ENCODE measurements at places on chromosomes 1 and 21.

- no peak for DNase-seq
These were observed 25.7 kb downstream of the SDC3 start for GRCh38 chr1:30882678-30883388.

DNA sequence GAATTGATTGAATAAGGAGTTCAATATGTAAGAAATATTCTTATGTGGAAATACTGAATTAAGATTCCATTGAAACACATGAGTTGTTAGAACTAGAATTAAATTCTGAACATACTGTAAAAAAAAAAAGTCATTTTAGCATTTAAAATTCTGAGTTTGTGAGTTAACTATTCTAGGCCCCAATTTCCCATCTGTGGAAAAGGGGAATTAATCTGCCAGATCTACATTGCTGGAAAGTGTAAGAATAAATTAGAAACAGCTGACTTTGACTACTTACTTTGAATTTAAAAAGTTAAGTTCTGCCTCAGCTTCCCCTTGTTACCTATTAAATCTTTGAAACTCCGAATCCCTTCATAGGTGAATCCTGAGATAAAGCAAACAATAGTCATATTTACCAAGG, 103.0 kb downstream of the SNX7 start:
- no peak for DNase-seq

DNA sequence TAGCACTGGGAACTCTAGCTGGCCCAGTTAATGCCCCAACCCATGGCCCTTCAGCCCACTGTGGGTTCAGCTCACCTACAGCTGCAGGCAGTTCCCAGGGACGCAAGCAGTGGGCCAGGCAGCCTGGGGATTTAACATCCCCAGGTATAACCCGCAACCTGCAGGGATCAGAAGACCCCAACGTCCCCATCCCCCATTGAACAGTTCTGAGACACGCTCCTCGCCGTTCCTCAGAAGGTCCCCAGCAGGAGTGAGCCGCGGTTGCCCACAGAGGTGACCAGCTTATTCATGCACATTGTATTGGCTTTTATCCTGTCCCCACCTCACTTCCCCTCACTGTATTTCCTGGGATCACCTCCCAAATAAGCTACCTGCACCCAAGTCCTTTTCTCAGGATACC, 5.0 kb upstream of the MATN1 start:
- DNase-seq: no peak

DNA sequence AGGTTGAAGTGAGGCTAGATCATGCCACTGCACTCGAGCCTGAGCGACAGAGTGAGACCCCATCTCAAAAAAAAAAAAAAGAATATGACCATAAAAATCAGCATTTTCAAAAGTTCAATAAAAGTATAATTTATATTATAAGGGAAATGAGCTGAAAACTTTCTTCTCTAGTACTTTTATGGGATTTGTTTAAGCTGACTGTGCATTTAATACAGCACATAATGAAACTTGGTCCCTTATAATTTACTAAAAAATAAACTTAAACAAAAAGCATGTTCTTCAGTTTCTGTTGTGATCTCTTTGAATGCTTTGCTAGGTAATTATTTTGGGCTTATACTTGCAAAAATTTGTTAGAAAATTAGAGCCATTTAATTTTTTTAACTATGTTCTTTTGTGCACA, 77.8 kb downstream of the NCAM2 start:
- no peak for DNase-seq

GRCh38 chr1:171296897-171297296, 17.1 kb upstream of the FMO4 start:
- no peak for DNase-seq

DNA sequence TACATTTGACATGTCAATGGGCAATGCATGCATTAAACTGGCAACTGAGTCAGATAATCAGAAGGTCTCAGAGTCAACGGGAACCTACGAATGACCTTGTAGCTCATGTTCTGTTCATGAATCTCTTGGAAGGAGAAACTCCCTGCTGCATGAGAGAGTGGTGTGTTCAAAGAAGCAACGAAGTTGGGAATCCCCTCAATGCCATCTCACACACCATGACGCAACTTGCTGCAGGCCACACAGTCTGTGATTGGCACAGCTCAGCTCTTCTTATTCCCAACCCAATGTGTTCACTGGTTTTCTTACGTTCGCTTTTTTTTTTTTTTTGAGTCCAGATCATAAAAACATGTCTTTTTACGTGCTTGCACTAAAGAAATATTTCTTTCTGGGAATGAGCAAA, 53.5 kb upstream of the PRDM2 start:
- DNase-seq: no peak

DNA sequence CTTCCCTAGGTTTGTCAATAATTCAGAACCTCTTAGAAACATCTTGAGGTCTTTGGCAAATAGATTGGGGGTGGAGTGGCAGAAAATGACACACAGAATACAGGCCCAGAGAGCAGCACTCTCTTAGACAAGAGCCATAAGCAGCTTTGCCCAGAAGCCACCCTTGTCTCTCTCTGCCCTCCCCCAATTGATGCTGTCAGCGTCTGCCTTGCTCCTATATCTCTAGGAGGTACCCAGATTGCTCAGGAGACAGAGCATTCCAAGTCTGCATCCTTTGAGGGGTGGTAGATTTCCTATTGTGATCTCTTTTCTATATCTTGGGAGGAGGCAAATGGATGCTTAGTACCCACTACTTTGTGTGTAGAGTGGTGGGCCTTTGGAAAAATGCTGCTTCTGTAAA, 1.8 kb downstream of the RGL1 start:
- no peak for DNase-seq

- DNase-seq: no peak
These were observed 133.2 kb upstream of the COL6A1 start for GRCh38 chr21:45848331-45848730.

DNA sequence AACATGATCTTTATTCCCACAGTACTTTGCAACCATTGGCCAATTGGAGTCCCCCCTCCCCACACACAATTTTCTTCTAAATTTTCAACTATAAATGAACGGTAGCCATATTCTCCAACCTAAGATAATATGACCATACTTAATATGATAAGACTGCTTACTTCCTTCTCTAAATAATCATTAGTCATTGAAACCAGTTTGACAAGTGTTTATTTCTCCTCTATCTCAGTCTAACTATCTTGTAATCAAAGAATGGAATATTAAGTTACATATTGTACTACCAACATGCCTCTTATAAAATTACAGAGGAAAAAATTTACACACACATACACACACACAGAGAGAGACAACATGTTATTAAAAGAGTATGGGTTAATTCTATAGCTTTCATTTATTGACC, 567.4 kb upstream of the TMPRSS15 start:
- DNase-seq: no peak

- no peak for DNase-seq
These were observed 661.5 kb upstream of the ZP4 start for GRCh38 chr1:238552271-238552670.

DNA sequence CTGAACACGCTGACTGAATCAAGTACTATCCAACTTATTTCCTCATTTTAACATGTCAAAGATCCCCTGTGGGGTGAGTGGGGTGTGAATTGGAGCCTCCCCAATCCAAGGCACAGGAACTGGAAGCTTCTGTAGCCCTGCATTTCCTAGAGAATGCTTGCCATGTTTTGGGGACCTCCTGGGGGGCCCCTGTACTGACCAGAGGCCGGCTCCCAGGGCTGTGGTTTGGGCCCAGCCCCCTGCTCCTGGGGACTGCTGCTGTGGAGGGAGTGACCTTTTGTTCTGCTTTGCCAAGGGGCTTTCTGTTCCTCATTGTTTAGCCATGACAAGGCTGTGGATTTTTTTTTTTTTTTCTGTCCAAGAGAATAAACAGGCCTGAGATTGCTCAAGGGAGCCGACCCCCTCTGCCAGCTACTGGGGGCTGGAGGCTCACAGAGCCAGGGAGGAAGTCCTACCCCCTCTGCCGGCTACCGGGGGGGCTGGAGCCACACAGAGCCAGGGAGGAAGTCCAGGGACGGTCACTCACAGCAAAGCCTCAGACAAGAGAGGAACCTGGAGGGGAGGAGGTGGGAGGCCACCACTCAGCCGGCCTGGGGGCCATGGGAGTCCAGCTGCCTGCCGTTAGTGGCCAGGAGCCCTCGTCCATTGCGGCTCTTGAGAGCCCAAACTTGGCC, 17.4 kb downstream of the TNFRSF1B start:
- DNase-seq: no peak

DNA sequence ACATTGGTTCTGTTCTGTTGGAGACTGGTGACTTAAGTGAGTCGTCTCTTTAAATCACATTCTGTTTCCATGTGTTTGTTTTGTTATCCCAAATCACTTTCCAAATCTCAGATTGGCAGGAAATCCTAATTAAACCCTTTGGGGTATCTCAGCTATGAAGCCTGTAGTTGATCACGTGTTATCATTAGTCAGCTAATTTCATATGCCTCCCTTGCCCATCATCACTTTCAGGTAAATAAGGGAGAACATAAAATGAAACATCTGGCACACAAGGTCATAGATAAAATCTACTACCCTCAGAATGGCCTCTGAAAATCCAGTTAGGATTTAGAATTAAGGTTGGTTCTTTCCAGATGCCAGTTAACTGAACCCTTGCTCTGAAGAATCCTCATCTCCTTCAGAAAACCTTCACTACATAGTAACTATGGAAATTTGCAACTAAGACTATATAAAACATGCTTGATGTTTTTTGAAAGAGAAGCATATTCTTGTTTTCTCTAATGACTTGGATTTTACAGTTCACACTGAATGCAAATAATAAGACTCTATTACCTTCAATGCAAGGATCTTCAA, 401.5 kb downstream of the DSCAM start:
- DNase-seq: no peak

GRCh38 chr1:24562625-24563024, 6.7 kb downstream of the NCMAP start:
- no peak for DNase-seq

DNA sequence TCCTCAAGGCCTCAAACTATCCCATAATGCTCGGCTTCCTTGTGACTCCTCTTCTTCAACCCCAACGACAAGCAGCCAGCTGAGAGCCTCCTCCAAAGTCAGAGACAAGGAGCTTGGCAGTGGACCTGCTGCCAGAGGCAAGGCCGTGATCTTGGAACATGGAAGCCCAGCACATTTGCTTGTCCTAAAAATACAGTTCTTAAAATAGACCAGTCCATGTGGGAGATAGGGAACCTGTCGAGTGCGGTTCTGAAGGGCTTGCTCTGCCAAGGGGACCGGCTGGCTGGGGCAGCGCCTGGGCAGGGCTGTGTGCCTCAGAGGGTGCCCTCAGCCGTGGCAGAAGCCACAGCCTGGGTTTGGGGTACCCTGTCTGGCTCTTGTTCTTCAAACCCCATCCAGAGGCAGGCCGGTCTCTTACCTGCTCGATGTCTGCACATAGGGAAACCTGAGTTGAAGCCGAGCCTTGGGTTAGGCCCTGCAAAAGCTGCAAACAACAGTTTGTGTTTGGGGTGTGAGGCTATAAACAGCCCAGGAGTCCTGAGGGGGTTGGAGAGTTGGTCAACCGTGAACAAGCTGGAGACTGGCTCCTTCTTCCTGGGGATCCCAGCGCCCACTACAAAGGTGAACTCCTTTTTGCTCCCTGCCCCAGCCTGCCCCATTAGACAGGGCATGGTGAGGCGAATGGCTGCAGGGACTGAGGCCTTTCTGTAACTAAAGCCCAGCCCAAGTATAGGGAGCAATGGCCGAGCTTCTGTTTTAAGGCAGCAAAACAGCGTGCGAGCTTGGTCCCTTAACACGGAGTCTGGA, 228.8 kb downstream of the CAMTA1 start:
- DNase-seq: no peak

- DNase-seq: no peak
These were observed 172.6 kb upstream of the HMCN1 start for GRCh38 chr1:185561629-185562028.

DNA sequence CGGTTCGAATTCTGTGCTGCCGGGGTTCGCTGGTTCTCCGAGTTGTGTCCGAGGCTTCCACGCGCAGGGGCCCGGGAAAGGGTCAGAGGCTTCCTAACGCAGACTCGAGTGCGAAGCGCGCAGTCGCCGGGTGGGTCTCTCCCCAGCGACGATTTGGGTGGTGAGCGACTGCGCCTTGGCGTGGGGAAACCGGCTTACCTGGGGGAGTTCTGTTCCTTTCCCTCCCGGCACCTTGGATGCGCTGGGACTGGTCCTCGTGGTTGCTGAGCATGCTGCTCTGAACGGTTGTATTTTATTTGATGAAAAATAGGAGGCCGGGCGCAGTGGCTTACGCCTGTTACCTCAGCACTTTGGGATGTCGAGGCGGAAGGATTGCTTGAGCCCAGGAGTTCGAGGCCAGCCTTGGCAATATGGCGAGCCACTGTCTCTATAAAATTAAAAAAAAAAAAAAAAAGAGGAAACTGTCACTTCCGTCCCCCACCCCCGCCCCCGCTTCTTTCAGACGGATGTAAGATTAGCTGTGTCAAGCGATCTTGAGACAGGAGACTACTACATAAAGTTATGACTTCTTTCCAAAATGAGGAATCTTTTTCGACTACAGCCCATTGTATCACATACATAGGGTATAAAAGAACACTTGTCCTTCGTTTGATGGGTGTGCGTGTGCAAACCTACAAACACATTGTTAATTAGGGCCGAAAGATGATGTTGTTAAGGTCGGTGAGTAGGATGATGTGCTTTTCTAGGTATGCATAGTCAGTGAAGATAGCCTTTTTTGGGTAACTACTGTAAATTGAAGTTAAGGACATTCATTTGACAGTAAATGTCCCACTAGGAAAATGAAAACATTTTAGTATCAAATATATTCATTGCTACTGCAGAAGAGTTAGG, at the start of gene CCDC18:
Gene CCDC18 (plus strand): TSS at position 2 of the 891 bp plus-strand sequence. CDS start 2,638 bp downstream, outside the sequence.
- peak; percentile 32 for DNase-seq

DNA sequence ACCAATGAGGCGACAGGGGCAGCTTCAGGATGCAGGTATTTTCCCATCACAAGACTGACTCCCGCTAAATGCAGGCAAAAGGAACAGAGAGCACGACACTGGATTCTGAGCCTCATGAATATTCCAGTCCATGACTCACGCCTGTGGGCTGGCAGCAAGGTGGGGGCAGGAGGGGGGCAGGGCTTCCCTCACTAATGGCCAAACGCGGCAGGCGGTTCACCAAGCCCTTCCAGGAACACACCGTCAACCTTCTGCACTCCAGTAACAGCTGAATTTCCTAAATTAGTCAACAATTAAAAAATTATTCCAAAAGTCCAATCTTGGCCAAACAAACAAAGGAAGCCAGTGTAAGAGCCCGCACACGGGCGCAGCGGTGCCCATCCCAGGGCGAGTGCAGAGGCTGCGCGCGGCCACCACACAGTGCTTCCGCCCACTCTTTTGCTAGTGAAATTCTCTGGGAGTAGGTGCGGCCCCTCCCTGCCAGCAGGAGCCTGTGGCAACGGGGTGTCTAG, 12.5 kb upstream of the GPR153 start:
- no peak for DNase-seq

DNA sequence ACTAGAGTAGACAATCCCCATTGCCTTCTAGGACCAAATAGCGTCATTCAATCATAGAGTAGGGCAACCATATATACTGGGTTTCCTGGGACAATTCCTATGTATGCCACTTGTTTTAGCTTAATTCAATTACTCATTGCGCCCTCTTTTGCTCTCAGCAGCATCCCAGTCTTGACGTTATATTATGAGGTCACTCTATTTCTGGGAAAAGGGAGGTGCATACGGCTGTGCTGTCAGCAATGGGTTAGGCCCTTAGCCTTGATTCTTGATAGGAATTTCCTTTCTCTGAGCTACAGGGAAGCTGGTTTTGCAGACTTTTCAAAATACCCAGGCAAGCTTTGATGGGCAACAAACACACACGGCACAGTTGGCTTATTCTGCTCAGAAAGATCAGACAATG, 4.4 kb upstream of the KAZN start:
- DNase-seq: no peak
